ENCODE measurements at places on chromosomes 5 and 9.

GRCh38 chr5:124744170-124744971 is 2.1 kb downstream of the ZNF608 start:
- DNase-seq: no peak

GRCh38 chr5:120613729-120614128 is 149.6 kb downstream of the PRR16 start:
- DNase-seq: no peak

- no peak for DNase-seq
Observed at GRCh38 chr5:60959156-60959555, 14.2 kb downstream of the NDUFAF2 start.

DNA sequence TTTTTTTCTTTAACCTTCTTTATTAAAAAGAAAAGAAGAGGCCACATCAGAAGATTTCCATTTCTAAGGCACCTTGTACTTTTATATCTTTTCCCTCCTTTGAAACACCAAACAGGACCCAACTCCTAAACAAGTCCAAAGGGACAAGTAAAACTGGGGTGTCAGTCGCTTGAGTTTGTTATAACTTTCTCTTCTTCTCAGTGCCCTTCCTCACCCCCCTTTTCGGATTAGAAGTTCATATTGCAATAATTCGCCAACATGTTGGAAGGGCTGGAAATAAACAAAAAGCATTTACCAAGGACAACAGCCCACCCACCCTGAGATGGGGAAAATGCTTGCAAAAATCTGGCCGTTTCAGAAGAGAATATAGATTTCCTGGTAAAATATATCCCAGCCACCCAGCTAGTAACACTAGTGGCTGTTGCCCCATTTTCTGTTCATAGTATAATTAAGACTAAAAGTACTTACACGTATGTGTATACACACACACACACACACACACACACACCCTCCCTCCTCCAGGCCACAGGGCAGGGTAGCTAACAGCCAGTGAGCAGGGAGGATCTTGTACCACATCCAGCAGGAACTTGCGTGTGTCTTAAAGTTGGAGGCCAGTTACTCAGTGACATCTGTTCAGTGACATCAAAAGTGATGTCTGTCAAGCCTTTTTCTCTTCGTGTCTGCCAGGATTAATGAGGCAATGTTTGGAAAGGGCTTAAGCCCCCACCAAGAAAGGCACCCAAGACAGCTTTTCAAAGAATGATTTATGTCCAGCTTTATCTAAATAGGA is 149.1 kb upstream of the KLF4 start:
- DNase-seq: no peak

DNA sequence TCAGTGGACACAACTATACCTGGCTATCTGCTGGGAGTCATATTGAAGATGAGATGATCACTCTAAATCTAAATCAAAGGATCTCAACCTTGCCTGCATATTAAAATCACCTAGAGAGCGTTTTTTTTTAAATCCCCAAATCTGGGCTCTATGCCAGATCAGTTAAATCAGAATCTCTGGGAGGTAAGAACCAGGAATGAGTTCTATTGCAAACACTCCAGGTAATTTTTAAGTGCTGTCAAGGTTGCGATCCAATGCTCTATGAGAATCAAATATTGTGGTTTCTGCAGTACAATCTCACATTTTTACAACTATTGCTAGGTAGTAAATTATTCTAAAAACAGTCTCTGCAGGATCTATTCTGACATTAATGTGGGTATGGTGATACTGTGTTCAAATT is 202.3 kb upstream of the OR13F1 start:
- no peak for DNase-seq

DNA sequence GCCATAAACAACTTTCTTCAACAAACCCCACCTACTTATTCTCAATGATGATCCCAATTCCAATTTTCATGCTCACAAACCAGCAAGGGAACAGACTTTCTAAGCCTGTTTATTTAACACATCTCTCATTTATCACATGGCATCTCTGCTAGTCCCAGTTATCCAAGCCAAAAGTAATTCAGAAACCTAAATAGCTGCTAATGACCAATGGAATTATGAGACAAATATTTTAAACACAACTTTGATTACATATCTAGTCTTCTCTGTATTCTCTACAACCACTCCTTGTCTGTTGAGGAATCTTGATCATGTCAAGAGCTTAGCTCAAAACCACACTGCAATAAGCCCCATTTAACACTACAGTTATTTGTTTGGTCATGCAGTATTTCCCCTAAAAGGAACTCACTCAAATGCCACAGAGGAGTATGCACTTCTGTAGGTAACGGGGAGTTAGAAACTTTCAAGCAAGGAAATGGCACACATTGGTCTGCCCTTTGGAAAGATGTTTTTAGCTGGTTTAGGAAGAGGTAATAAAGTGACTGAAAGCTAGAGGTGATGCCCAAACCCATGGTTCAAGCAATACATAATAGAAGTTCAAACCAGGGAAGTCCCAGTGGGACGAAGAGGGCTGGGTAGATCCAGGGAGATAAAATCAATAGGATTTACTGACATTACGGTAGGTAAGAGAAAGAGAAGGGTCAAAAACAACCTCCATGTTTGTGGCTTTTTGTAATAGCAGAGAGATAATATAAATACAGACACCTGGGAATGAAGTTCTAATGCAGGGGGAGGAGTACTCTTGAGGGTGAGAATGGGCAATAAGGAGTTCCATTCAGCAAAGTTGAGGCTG is 42.1 kb upstream of the HTR4 start:
- DNase-seq: no peak

- no peak for DNase-seq
Observed at GRCh38 chr5:154701181-154701580, 54.0 kb upstream of the LARP1 start.

DNA sequence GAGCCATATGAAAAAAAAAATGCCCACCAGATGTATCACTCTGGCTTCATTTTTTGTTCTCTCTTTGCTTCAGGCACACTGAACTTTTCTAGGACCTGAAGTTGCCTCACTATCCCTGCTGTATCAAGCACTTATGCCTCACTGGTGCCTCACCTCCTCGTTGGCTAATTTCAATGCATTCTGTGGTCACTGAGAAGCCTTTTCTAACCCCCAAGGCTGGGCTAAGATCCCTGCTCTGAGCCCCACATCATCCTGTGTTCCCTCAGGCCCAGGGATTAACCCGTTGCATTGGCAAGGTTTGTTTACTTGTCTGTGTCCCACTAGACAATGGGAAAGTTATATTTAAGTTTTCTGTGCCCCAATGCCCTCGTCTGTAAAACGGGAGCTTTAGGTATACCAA is 362.7 kb downstream of the OSTF1 start:
- DNase-seq: no peak

DNA sequence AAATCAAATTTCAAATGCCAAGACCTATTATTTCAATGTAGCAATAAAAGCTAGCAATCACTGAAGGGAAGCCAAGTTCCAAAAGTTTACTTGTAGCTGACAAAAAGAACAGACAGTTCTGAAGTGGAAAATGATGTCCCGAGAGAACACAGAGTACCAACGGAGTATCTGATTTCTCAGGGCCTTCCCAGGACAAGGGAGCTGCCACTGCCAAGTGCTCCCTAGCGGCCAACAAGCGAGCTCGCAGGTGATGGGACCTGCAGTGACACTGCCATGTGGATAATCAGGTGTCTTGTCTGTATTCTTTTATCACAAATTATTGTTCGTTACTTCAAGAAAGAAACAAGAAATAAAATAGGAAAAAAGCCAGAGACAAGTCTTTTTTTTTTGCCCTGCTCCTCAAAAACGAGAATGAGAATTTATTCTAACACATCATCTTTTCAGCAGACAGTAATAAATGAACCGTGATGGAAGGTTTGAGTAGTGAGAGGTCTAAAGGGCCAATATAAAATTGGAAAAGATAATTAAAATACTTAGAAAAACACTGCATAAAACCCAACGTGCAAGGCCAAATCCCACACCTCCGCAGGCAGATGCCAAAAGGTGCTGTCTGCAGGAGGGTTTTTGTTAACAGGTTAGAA is 159.4 kb downstream of the MYO10 start:
- DNase-seq: no peak

DNA sequence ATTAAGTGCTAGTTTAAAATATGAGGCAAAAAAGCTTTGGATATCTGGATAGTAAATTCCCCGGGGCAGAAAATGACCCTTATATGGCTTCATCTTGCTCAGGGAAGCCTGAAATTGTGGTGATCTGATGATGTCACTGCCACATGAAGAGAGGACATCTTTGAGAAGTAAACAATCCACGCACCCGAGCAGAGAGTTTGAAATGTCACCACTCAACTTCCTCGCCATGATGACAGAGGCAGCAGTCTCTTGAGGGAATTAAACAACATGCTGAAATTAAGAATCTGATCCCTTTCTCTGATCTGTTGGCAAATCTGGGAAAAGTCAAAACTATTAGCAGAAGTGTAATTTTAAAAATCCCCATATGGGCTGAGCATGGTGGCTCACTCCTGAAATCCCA is 110.0 kb downstream of the TLE1 start:
- no peak for DNase-seq

DNA sequence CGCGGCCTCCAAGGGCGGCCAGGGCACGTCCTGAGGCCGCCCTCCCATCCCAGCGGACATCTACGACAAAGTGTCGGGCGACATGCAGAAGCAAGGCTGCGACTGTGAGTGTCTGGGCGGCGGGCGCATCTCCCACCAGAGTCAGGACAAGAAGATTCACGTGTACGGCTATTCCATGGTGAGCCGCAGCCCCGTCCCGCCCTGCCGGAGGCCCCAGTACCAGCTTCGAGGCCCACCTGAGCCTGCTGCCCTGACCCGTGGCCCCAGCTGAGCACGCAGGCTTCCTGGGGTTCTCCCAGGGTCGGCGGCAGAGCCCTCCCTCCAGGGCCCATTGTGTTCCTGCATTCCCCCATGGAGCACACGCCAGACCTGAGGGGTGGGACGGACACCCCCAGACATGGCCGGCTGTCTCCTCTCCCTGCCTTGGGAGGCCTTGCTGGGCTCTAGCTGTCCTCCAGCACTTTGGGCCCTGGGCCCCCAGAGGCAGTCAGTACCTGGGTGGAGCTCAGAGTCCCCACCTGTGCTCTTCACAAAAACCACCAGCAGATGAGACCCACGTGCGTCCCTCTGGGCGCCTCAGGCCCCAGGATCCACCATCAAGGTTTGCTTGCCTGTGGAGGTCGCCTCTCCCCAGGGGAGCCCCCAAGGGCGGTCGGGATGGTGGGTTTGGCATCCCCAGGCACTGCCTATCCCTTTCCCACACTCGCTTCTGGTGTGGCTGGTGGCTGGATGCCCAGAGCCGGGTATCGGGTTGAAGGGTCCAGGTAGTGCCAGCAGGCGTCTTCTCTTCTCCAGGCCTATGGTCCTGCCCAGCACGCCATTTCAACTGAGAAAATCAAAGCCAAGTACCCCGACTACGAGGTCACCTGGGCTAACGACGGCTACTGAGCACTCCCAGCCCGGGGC is 1.0 kb downstream of the PHPT1 start:
- no peak for DNase-seq

GRCh38 chr9:71268871-71269635 is 147.6 kb upstream of the TRPM3 start:
- DNase-seq: no peak

DNA sequence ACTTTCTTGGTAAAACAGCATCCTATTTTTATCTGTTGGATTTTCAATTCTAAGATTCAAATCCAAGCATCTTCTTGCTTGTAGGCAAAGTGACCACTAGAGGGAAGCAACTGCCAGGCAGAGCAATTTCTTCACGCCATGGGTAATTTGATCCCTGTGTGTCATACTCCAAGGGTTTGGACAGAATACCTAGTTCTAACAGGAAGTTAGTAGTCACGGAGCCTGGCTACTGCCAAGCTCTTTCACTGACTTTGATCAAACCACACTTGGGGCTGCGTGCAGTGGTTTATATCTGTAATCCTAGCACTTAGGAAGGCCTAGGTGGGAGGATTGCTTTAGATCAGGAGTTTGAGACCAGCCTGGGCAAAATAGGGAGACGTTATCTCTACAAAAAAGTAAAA is 473.6 kb upstream of the TNC start:
- no peak for DNase-seq

DNA sequence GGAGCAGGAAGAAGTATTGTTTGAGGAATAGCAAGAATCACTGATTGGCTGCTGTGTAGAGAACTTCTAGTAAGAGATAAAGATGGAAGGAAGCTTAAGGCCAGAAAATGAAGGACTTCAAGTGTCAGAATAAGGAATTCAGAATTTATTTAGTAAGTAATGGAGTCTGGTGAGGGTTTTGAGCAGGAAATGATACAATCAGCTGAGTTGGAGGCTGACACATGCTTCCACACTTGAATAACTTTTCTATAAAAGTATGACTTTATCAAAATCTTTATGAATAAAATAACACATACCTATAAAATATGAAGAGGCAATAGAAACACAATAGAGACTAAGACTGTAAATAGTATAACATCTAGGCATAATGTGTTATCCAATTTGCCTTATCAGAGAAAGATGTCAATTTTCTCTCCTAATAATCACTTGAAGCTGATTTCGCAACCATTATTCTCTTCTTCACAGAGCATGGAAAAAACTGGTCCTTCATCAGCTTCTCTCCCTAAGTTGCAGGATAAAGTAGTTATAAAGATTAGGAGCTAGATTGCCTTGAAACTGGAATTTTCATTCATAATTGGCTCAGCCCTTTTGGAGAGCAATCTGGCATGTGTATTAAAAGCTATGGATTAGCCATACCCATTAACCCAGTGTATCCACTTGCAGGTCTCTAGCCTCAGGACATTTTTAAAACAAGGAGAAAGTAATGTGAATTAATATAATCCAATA is 143.4 kb downstream of the ZNF608 start:
- DNase-seq: no peak

DNA sequence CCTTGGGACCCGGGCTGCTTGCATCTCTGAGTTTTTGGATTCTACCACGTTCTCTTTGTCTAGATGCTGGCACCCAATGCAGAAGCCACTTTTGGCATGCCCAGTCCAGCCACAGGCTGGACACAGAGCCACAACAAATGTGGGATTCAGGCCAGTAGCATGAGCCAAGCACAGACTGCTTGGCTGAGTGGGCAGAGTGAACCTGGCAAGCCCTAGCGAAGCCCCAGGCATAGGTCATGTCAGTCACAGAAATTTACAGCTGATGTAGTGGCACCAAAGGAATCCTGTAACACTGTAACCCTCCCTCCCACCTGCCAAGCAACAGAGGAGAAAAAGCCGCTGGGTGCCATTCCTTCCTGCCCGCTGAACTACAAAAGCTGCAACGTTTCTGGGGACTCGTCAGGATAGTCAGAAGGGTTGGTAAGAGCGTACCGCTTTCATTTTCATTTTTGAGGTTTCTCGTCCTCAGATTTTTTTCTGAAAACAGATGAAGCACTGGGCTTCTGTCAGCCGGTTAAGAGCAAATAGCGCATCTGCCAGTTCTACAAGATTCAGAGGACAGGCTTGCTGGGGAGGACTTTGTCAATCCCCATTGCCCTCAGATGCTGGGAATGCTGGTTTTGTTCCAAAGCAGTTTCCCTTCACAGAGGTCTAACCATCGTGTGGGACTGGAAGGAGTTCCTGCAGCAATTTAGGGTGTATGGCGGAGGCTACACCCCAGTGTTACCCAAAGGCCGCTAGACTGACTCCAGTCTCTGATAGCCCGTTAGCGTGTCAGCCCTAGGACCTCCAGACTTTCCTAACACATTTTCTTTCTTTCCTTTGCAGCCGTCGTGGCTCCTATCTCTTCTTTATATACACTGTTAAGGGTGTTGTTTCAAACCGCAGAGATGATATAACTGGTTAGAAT is 399.0 kb downstream of the HTR1A start:
- no peak for DNase-seq
